Renal cortical epithelial cell (primary cell): ENCODE measurements at places on chromosomes 1 and 21.

DNA sequence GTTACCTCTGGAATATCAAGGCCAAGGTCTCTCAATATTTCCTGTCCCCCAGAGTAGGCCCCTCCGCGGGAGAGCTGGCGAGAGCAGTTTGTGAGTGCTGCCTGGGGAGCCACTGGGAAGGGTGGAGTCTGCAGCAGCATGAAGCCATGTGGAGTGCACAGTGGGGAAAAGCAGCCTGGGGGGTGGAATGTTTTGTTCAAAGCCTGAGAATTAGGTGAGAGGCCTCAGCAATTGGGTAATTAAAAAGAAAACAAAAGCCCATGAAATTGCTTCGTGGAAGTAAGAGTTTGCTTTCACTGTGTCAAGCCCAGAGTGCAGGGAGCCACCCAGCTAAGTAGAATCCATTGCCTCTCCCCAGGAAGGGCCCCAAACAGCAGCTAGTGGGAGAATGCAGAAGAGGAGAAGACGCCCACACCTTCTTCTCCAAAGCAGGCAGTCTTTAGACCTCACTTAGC lies 30.2 kb upstream of the DISC1 start:
- DNase-seq, result peak; percentile 7

DNA sequence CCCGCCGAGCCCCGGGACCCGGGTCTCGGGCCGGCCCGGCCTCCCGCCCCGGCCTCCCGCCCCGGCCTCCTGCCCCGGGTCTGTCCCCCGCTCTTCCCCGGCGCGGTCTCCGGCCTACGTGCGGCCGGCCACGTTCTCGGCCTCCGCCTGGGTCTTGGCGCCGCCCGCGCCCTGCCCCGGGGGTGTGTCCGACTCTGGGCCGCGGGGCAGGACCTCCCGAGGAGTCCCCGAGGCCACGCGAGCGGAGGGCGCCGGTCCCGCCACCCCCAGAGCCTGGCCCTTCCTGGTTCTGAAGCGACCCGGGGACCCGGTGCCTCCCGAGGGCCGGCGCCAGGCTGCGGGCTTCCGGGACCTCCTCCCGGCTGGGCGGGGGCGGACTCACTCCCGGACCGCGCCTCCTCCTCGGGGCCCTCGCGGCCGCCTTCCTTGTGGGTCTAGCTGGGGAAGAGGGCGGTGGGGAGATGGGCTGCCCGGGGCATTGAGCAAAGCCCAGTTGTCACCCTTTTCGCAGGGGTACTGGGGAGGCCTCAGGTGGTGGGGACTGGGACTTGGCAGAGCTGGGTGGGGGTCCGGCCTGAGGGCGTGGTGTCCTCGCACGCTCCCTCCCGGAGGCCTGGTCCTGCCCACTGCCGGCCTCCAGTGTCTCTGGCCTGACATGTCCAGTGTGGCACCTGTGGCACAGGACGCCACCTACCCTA lies 558 bp downstream of the PFKL start:
- DNase-seq, result peak; percentile 8

DNA sequence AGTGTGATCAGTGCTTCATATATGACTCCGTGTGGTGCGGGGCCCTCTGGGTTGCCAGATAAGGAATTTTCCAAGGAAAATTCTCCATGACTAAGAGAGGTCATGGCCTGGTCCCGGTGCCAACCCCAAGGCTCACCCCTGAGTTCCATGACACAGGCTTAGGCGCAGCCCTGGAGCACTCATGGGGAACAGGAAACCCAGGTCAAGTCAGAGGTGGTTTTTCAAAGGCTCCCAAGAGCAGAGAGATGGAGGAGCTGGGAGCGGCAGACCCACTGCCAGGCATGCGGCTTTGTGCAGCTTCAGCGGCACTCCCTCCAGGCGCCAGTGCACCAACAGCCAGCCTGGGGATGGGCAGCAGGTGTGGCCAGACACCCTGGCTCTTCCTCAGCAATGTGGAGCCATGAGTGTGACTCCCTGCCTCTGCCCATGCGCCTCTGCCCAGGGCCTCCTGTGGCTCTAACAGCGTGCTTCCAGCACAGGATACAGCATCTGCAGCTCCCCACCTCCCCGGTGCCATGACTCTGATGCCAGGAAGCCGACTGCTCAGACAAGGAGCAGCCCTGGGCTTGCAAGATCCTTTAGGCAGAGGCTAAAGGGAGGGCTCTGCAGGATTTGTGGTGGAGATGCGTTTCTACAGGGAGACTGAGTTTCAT lies 47.3 kb downstream of the GPR161 start:
- DNase-seq, result no peak

- no peak for DNase-seq
Measured at GRCh38 chr1:56404561-56405030, 174.8 kb downstream of the PLPP3 start.

DNA sequence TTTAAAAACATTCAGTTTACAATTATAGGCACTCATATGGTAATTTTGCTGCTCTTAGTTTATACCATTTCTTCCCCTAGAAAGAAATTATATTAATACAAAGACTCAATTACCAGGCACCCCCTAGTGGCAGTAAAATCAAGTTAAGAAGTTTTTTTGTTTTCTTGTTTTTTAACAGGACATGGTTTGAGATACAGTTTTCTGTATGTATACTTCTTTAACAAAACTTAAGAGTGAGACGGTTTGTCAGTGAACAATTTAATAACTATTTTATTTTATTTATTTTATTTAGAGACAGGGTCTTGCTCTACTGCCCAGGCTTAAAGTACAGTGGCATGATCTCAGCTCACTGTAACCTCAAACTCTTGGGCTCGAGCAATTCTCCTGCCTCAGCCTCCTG lies 224.6 kb downstream of the FAF1 start:
- peak; percentile 22 for DNase-seq

DNA sequence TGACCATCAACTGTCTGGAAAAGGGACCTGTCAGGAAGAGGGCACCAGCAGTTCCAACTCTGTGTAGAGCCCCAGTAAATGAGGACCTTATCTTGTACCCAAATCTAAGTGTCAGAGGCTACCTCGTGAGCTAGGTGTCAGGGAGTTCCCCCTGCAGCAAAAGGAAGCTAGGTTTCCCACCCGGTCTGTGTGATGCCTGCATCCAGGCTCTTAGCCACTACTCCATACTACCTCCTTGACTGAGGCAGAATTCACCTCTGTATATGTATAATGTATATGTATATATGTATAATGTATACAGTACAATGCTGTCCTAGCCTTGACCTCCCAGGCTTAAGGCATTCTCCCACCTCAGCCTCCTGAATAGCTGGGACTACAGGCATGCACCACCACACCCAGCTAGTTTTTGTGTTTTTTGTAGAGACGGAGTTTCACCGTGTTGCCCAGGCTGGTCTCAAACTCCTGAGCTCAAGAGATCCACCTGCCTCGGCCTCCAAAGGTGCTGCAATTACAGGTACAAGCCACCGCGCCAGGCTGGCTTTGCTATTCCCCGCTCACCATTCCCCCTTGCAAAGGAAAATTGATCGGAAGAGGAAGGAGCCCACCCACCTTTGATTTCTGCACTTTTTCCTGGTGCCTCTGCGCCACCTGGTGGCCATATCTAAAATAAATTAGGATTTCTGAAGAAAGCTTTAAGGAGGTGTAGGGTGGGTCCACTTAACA lies 15.7 kb upstream of the LUZP1 start:
- no peak for DNase-seq

GRCh38 chr1:188723332-188724020 lies 1754.2 kb downstream of the BRINP3 start:
- no peak for DNase-seq
